Type B pancreatic cell (in vitro differentiated cells): ENCODE measurements at places on chromosomes 16 and 17.

DNA sequence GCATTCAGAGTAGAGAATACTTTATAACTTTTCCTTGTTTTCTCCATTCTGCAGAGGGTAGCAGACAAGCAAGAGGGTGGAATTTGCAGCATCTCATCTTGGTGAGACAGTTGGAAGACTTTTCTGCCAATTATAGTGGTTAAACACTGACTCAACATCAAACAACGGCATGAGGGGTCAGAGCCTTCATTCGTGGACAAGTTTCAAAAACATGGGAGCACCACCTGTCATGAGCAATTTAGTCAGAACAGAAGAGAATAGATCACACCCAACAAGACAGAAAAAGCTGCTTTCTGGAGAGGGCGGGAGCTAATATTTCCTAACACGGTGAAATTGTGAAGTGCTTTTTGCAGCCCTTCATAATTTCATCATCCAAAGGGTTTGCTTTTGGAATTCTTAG is 17.9 kb upstream of the ZNF652 start:
- no peak for DNase-seq

- DNase-seq: no peak
Measured at GRCh38 chr17:79203016-79203415, 128.4 kb downstream of the ENGASE start.

DNA sequence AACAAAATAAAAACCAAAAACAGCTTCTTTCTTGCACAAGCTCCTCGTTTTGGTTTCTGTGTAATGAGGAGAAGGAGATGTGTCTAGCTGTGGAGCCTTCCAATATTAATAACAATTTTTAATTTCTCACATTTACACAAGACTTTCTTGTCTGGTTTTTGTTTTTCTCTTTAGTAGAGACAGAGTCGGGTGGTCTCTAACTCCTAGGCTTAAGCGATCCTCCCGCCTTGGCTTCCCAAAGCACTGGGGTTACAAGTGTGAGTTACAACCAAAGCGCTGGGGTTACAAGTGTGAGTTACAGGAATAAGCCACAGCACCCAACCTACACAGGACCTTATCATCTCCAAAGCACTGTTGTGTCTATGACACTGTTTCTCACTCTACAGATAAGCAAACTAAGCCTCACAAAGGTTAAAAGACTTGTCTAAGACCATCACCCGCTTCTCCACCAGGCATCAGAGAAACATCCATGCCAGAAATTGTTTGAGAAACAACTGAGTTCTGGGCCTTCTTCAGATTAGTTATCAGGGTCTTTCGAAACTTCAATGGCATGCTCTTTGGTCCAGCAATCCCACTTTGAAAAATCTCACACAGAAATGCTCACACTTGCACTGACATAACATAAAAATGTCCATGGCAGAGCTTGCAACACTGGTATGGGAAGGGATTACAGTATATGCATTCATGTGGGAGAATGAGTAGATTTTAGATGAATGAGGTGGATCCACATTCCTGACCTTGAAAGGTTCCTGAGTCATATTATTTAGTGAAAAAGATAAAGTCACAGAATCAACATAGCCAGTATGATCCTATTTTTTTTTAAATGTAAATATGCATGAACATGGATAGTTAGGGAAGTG is 3.9 kb downstream of the ABAT start:
- no peak for DNase-seq

- no peak for DNase-seq
Measured at GRCh38 chr17:71966459-71967313, 154.1 kb upstream of the SOX9 start.

- DNase-seq: no peak
Measured at GRCh38 chr16:87602001-87602775, at the start of gene JPH3. TSS of gene JPH3 (plus strand) at chr16:87602508. CDS start at chr16:87603147, 639 bp downstream.

GRCh38 chr17:75878174-75878998 is at the start of gene TRIM47:
TSS of gene TRIM47 (minus strand) at chr17:75878581. CDS start at chr17:75878548, 33 bp downstream.
- no peak for DNase-seq

DNA sequence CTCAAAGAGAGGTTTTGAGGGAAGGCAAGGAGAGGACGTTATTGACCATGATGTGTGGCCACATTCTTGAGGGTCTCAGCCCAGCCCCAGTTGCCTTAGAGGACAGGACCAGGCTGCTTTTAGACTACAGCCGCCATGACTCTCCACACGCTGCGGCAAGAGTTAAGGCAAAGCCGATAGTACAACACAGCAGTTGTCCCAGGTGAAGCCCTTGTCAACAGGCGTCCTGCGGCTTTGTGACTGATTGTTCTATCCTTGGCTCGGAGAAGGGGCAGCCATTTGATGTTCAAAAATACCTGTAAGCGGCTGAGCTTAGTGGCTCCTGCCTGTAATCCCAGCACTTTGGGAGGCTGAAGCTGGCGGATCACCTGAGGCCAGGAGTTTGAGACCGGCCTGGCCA is 28.8 kb downstream of the TMEM92 start:
- DNase-seq: no peak

GRCh38 chr17:62668091-62668804 is 40.8 kb downstream of the MRC2 start:
- DNase-seq: no peak

- no peak for DNase-seq
Measured at GRCh38 chr17:74276541-74277009, 2.5 kb downstream of the DNAI2 start.

- DNase-seq: no peak
Measured at GRCh38 chr17:72183194-72183685, 62.4 kb downstream of the SOX9 start.

DNA sequence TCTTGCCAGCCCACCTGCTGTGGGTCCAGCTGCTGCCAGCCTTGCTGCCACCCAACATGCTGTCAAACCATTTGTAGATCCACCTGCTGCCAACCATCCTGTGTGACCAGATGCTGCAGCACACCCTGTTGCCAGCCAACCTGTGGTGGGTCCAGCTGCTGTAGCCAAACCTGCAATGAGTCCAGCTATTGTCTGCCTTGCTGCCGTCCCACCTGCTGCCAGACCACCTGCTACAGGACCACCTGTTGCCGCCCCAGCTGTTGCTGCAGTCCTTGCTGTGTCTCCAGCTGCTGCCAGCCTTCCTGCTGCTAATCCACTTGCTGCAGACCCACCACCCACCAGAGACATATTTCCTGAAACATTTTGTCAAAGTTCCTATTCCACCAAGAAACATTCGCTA is 641 bp downstream of the KRTAP9-1 start:
- no peak for DNase-seq

- DNase-seq: no peak
Measured at GRCh38 chr17:51165680-51166197, 472 bp upstream of the NME2 start.

GRCh38 chr16:26005336-26005735 is 313.6 kb downstream of the HS3ST4 start:
- DNase-seq: no peak
